ENCODE measurements at places on chromosomes 4 and X.

DNA sequence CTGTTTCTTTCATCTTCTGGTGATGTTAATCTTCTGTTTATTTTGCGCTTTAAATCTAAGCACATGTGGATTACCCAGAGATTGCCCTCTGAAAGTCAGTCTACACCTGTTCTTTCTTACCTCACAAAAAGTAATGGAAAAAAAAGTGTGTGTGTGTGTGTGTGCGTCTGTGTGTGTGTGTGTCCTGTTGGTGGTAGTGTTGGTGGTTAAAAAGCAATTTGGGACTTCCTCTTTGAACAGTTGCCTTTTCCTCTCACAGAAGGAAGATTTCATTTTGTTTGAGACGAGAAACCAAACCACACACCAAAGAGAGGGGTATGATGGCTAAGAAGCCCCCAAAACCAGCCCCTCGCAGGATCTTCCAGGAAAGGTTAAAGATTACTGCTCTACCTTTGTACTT, at the start of gene STAP1:
TSS of gene STAP1 (plus strand) at position 235 of the 400 bp plus-strand sequence. CDS start at position 318, 83 bp downstream.
- DNase-seq: no peak

- DNase-seq: no peak
These were observed 171.9 kb downstream of the LDB2 start for GRCh38 chr4:16726368-16727050.

GRCh38 chr4:4428966-4429875, 42.3 kb downstream of the NSG1 start:
- no peak for DNase-seq

DNA sequence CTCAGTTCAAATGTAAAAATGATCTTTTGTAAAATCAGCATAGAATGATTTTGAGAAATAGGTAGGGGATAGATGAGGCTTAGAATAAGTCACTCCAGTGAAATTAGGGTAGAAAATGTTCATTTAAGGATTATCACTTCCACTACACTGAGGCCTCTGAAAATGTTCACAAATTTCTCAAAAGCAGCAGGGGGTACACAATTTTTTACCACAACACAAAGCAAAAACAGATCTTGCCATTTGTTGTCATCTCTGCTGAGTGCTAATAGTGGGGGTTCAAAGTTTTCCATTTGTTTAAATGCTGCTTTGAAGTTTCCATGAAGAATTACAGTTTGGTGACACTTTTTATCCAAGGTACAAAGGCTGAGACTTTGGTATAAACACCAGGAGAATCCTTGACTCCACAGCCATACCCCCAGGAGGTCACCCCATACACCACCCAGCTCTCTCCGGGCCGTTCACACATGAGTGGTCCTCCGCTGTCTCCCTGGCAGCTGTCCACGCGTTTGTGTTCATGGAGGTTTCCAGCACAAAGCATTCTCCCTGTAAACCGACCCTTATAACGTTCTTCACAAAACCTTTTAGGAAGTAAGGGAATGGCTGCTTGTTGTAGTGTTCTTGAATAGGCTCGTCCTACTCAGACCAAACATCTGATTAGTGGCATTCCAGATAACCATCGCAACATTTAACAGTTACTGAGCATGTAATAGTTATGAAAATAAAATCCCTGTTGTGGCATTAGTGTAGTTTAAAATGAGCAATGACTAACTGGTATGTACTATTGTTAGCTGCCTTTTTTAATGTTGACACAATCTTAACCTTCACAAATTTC, 71.0 kb downstream of the PRSS12 start:
- no peak for DNase-seq

DNA sequence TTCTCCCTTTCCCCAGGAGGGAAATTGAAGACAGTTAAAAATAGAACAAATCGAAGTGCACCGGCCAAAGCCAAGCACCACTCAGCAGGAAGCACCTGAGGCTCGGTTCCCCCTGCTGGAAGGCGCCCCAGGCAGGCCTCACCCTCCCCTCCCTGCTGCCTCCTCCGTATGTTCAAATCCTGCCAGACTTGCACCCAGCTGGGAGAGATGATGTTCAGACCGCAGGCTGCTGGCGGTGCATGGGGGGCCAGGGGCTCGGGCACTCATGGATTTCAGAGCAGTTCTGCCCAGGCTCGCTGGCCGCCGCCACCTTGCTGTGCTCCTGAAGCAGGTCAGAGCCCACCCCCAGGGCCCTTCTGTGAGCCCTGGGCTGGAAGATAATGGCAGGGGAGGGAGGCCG, 91.4 kb downstream of the DCTD start:
- no peak for DNase-seq

- no peak for DNase-seq
These were observed 89.3 kb upstream of the GPR34 start for GRCh38 chrX:41599507-41599906.

DNA sequence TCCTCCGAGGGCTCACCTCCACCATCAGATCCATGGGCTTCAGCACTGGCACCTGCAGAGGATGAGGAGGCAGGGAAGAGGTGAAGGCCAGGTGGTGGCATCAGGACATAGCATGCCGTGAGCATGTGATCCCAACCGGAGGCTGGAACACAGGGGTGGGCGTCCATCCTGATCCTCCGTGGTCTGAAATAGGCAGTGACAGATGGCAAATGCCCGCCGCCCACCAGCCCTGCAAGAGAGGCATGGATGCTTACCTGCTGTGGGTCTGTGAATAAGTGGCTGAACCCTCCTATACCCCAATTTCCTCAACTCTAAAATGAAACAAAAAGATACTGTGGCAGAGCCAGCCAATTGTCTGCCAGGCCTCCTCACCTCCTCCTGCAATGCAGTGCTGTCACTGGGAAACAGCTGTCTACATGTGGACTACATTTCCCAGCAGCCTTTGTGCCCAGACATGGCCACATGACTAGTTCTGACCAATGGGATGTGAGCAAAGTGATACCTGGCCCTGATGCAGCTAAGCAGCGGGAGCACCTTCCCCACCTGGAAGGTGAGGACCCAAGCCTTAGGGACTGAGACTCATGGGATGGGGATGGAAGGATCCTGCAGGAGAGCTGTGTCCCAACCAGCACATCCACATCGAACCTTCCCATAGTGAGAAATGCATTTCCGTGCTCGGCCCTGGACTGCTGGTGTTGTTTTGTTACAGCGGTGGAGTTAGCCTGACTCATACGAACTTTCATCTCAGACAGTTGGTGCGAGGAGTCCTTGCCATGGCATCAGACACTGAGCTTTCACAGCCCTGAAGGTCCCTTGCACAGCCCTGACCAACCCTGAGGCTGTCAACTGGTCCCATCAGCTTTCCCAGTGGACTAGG, 99.5 kb downstream of the PPP2R2C start:
- no peak for DNase-seq

DNA sequence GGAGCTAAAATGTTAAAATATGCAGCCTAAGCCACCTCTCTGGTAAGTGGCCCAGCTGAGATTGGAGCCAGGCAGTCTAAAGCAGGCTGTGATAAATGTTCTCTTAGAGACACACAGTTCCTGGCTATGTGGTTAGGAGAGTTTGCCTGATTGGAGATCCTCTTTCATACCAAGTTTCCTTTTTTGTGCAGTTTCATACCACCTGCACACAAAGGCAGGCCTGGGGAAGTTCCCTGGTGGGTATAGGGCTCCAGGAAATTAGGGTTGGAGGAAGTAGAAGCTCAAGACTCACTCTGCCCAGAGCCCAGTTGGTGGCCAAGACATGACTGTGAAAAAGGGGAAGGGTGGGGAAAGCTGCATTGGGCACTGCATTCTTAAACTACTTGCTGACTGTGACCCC, 16.9 kb downstream of the CYBB start:
- DNase-seq: peak; percentile 65

DNA sequence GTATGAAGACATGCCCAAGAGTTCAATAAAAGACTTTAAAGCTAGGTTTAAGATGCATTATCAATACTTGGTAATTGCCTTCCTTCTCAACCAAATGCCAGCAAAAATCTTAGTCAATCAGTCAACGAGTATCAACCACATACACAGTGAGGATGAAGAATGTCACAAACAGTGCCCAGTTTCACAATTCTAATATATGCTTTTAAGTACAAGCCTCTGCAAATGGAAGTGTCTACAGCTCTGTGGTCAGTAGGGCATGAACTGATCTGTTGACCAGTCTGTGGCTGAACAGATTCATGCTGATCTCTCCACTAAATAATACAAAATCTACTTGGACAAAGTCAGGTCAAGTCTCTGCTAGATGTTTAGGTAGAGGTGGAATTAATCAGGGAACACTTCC, 27.9 kb downstream of the PPARGC1A start:
- no peak for DNase-seq

DNA sequence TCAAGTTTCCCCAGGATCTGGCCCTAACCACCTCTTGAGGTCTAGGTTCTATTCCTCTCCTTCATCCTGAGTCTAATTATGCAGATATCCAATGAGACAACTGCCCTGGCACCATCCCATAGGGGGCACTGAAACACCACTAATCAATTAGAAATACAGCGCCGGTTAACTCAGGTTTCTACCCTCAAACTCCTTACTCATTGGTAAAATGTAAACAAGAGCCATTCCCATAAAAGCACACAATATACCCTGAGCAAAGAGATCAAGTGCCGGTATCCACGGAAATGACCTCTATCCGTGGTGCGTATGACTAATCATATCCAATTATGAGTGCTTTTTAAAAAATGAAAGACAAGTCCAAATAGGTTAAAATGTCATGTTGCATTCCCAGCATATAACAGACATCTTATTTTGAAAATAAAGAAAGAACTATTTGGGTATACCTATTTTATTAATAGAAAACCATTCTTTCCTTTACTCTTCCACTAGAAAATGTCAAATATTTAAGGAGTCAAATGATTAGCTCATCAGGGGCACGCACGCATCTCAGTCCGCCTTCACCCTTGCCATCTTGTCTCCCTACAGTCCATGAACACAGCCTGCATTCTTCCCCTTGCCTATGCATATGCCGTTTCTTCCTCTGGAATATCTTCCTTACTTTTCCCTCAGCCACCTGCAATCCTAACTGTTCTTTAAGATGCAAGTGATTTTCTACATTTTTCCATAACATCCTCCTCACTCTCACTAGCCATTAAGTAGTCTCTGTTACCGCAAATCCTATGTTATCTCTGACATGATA, 141.1 kb downstream of the MAML3 start:
- DNase-seq: peak; percentile 75

Data from ascending aorta (tissue), 2 donors.